Stimulated activated CD4-positive, alpha-beta T cell treated with anti-CD3 and anti-CD28 coated beads, Interleukin-1b, Interleukin-23, amount 100 ng/mL, for 1 hour (primary cell): ENCODE measurements at places on chromosomes 6 and 20.
A peak's percentile ranks its signal among the peaks of the same experiment; 100 is the strongest.

DNA sequence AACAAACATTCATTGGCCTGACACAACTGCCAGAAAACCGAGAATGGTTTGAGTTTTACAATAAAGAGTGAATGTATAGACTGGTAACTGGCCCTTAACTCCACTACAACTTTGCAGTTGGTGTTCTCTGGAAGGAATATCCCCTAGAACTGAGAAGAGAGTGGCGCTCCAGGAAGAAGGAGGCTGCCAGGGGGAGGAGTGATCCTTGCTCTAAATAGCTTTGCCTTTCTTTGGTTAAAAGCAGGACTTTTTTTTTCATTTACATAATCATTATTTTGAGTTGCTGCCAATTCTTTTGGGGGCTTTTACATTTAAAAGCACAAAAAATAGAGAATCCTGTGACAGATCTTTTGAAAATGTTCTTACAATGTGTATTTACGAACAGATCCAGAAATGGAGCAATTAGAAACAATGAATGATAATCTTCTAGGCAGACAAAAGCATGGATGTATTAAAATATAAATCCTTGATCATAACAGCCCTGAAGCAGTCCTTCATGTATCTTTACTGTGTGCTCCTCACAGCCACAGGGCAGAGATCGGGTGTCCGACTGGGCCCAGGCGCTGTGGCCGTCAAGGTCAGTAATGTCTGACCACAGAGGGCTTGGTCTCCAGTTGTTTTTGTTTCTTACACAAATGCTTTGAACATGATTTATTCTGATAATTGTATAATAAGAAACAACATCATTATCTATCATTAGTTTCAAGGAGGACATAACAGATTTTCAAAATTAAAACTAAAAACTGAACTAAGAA lies 612.2 kb downstream of the HDGFL1 start:
- no peak for DNase-seq

- no peak for DNase-seq
These were observed 284.9 kb upstream of the TBX18 start for GRCh38 chr6:85049282-85049681.

GRCh38 chr6:35209622-35210247 lies 4.0 kb upstream of the SCUBE3 start:
- no peak for DNase-seq

- no peak for DNase-seq
These were observed 49.6 kb upstream of the HLA-A start for GRCh38 chr6:29892696-29893095.

DNA sequence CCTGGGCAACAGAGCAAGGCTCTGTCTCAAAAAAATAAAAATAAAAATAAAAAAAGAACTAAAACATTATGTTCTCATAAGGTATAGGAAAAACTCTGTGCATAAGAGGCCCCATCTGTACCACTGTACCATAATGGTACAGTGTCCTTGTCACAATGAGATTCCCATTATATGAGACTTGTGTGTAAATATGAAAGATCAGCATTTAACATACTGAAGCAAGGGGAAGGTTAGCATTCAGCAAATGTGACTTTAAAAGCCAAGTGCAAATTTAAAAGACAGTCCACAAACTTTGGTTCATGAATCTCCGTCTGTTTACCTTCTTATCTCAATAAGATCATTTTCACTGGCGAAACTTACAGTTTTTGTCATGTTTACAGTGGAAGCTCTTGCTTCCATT lies 16.2 kb downstream of the DSP start:
- no peak for DNase-seq

DNA sequence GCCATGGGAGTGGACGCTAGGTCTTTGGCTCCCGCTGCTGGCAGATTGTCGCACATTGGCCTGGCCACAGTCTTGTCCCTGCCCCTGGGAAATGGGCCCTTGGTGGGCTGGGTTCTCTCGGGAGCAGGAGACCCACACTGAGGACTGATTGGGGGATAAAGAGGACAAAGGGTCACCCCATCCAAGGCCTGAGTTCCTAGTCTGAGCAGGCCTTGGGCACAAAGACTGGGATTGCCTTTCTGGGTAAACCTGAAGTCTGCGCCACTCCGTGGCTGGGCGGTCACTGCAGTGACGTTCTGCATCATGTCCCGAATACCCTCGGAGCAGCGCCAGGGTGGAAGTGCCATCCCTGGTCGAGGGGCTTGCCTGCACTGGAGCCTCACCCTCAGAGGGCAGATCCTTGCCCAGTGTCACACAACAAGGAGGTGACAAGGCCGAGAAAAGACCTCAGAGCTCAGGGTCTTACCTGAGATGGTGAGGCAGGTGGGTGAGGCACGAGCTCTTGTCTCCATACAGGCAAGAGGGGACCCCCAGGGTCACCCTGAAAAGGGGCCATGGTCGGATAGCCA lies 36.1 kb upstream of the ZBP1 start:
- DNase-seq = no peak

GRCh38 chr20:41887500-41887899 lies 269.3 kb upstream of the CHD6 start:
- no peak for DNase-seq

DNA sequence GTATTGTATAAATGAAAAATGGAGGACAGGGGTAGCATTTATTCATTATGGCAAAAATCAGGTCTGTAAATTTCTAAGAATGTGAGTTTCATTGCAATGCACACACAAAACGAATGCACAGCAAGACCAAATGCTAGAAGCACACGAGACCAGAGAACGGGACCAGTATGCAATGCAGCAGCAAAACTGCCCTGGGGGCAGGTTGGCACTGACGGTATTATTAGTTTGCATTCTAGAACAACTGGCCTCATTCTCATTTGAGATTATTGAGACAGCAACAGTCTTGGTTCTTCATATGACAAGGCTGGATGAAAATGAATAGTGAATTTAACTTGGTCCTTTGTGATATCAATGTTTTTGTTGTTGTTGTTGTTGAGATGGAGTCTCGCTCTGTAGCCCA lies 9.0 kb upstream of the MTRES1 start:
- DNase-seq = no peak

DNA sequence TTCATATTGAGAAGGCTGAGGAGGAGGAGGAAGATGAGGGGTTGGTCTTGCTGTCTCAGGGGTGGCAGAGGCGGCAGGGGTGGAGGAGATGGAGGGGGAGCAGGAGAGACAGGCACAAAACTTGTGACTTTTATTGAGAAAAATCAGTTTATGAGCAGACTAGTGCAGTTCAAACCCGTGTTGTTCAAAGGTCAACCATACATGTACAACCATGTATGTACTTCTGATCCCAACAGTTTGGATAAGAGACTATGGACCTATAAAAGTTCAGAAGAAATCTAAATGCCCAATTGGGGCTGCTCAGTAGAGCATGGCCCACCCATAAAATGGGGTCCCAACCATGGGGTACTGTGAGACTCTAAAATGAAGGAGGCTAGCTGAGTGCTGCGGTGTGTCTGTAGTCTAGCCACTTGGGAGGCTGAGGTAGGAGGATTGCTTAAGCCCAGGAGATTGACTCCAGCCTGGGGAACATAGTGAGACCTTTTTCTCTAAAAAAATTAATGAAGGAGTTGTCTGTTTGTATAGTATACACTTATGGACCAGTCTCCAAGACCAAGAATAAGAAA lies 7.6 kb upstream of the SLC22A7 start:
- no peak for DNase-seq

DNA sequence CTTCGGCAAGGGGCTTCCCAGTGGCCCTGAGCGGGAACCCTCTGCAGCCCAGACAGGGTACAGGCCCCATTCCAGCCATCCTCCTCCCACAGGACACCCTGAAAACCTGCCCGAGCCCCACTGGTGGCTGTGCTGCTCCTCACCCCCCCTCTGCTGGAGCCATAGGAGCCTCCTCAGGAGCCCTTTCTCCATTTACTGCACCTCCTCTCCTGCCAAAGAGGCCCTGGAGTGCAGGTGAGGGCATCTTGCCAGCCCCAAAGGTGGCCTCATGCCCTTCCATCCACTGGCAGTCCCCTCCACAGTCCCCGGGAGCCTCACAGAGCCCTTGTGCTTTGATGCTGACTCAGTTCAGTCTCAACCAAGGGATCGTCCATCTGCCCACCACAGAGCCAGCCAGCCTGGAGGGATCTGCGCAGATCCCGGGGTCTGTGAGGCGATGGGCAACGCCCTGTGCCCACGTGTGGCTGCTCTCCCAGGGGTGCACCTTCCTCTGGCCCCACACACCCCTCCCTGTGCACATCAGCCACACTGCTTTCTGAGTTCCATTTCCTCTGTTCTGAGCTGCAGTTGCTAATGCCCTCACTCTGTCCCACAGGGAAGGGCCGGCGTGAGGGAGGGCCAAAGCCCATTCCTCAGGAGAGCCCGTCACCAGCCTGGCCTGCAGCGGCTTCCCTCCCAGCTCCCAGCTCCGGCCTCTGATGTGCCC lies 228.5 kb downstream of the DLL1 start:
- no peak for DNase-seq

- no peak for DNase-seq
These were observed 3.4 kb downstream of the BNIP5 start for GRCh38 chr6:36333171-36333895.

GRCh38 chr6:132298344-132298949 lies 102.8 kb downstream of the MOXD1 start:
- no peak for DNase-seq

DNA sequence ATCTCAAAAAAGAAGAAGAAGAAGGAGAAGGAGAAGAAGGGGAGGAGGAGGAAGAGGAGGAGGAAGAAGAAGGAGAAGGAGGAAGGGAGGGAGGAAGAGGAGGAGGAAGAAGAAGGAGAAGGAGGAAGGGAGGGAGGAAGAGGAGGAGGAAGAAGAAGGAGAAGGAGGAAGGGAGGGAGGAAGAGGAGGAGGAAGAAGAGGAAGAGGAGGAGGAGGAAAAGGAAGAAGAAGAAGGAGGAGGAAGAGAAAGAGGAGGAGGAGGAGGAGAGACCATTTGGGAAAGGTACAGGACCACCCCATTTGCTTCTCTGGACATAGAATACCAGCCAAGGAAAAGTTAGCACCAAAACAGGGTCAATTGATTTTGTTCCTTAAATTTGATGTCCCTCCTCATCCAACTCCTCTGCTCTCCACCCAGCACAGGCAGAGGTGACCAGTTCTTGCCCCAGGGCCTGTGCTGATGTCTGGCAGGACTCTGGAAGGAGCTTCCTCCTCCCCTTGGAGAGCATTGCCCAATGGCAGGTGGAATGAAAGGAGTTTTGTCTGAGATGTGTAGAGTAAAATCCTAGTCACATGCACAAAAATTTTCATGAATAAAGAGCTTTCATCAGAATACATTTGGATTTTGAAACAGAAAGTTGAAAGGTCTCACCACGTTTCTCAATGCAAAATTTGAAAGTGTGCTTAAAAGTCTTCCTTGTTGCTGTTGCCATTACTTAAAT lies 182.9 kb downstream of the LY86 start:
- DNase-seq = no peak

DNA sequence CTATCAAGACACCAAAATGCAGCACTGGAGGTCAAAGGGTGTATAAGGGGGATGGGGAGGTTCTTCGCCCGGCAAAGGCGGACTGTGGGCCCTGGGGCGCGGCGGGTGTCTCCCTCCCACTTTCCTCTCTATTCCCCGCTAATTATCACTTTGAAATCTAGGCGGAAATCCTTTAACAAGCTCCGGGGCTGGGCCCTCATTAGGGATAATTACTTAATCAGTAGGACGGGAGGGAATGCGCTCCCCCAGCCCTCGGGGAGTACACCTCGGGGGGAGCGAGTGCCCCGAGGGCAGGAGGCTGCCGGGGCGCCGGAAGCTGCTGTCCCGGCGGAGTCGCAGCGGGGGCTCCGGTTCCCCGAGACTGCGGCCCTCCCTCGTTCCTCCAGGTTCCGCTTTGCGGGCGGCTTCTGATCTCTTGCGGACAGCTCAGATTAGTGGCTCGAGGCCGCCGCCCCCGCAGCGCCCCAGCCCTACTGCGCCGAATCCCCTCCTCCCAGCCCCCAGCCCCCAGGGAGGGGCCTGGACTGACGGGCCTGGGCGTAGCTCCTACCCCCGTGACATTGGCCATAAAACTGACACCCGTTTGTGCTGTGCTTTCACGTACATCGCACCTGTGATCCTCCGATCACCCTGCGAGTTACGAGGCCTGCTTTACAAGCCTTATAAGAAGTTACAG lies 14.7 kb downstream of the MUCL3 start:
- DNase-seq = peak; percentile 67

DNA sequence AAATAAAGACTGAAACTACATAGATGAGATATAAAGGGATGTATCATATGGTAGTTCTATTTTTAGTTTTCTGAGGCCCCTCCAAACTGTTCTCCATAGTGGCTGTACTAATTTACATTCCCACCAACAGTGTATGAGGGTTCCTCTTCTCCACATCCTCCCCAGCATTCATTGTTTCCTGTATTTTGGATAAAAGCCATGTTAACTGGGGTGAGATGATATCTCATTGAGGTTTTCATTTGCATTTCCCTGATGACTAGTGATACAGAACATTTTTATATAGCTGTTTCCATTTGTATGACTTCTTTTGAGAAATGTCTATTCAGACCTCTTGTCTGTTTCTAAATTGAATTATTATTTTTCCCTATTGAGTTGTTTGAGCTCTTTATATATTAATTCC lies 229.3 kb downstream of the RFPL4B start:
- DNase-seq = no peak

DNA sequence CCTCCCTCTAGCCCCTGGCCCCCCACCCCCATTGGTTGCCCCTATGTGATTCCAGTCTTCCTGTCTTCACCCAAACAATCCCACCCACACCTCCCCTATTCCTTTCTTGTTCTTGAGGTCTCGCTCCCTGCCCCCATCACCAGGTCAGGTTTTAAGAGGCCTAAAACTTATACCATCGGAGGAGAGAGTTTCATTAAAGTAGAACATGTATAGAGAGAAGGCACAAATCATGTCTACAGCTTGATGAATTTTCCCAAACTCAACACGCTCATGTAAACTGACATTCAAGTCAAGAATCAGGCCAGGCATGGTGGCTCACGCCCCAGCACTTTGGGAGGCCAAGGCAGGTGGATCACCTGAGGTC lies 44.5 kb downstream of the TGM2 start:
- no peak for DNase-seq

- DNase-seq = no peak
These were observed 130.3 kb upstream of the BTN3A2 start for GRCh38 chr6:26234421-26235301.

DNA sequence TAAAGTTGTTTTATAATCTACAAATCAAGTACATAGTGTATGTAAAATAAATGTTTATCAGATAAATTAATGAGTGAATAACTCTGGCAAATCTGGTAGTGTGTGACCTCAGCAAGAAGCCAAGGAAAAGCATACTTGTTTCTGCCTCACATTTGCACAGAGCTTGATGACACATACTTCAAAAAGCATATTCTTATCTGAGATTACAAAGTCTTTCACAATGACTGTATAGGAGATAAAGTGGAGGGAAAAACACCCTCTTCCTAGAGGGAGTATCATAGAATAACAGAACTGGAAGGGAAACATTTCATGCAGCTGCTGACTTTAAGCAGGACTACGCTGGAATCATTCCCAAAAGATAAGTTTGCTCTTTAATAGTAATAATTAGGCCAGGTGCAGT lies 28.1 kb upstream of the AKAP7 start:
- DNase-seq = no peak

DNA sequence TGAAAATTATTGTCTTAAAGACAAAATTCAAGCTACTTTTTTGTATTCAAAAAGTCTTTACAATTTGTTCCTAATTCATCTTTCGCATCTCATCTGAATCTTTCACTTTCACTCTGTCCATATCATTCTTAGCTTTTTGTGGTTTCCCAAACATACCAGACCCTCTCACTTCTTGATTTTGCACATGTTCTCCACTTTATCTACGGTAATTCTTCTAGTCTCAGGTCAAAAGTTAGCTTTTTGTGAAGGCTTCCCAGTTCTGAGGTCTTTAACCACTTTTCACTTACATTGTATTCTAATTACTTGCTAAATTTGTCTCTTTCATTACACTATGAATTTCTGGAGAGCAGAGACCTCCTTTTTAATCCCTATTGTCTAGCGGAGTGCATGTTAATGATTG lies 34.6 kb upstream of the EPHA7 start:
- DNase-seq = no peak

GRCh38 chr6:168000198-168001028 lies 2.9 kb downstream of the KIF25 start:
- DNase-seq = no peak
